Caki2 (cell line): ENCODE measurements at places on chromosomes 1 and 21.

GRCh38 chr1:54267815-54268761 is 68.1 kb downstream of the MRPL37 start:
- no peak for DNase-seq

DNA sequence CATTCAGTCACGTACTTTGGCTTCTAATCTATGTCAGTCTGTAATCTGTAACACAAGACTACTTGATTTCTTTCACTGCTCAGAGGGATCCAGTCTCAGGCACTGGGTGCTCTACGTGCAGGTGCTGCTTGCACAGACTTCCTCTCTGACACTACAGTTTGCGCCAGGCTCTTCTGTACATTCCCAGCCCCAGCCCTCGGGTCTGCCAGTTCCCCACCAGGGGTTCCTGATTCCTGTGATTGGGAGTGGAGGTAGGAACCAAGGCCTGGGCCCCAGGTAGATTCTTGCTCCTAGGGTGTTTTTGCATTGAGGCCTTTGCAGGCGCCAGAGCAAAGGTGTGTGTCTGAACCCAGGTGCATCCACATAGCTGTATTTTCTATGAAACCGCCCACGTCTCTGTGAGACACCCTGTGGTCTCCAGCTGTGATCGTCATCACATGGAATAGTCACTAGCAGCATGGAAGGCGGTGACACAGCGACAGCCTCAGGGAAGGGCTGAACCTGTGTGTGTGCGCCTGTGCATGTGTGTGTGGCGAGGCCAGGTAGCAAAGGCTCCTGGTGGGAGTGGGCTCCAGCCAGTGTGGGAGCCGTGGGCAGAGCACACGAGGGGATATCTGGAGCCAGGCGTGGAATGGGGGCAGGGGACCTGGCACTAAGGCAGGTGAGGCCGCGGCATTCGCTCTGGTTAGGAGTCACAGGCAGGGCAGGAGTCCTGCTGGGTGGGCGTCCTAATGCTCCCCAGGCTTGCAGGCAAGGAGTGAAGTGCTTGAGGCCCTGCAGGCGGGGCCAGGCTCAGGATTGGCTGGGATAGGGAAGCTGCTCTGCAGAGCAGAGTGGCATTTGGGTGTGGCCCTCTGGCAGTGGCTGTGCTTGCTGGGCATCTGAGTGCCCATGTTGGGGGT is 5.2 kb downstream of the GJC2 start:
- no peak for DNase-seq

- DNase-seq, result no peak
Observed at GRCh38 chr1:54277451-54278341, 77.7 kb downstream of the MRPL37 start.

- no peak for DNase-seq
Observed at GRCh38 chr1:229614701-229615100, 11.2 kb downstream of the TAF5L start.

DNA sequence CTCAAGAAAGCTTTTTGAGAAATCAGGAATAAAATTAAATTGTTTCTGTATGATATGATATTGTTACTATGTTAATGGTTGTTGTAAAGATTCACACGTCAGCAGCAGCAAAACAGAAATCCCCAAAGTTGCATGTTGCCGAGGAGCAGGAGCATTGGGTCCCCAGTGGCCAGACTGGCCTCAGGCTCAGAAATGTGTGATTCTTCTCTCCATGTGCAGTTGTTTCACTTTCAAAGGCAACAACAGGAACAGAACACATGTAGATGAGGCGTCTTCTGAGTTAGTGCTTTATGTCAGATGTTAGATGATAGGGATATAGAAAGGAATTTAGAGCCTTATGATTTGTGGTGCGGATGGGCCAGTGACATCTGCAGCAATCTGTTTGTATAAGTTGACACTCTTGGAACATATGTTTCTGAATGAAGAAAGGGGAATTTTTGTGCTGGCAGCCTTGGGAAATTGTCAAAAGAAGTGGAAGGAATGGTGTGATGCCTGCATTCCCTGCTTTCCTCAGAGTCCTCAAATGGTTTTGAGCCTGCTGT is 2.1 kb upstream of the TTLL7 start:
- DNase-seq, result no peak

- no peak for DNase-seq
Observed at GRCh38 chr1:166432655-166433054, 265.9 kb upstream of the FAM78B start.

DNA sequence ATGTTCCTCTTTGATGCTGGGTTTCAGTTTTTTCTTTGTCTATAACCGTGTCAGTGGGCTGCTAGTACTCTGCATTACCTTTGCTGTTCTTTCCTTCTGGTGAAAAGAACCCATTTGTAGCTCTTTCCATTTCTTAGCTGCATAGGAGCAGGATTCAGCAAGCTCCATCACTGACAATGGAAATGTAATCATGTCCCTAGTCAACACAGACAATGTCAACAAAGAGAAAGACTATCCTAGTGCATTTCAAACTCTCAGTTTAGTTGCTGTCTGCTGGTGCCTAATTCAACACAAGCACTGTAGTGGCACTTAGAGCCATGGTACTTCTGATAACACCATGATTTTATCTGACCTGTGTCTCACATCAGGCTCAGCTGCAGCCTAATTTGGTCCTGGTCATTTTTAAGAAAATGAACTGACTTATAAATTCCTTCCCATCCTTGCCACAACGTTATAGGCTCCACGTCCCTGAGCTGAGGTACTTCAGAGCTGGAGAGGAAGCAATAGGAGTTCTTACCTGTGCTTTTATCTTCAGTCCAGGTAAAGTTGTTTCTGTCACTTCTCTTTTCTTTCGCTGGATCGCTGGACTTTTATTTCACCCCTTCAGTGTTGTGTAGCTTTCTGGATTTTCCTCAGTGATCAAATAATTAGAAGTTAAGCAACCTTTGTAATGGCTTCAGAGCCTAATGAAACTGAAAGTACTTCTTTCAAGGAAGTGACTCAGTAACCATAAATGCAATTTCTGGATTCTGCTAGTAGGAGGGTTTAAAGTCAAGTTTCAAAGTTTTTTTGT is at the start of gene GBP3:
TSS of gene GBP3 (minus strand) at position 700 of the 793 bp plus-strand sequence. CDS start 2,145 bp downstream, outside the sequence.
- peak; percentile 44 for DNase-seq

- DNase-seq, result no peak
Observed at GRCh38 chr21:31683029-31683428, 23.5 kb downstream of the SOD1 start.

- DNase-seq, result peak; percentile 79
Observed at GRCh38 chr21:34992736-34993398, 56.2 kb downstream of the RUNX1 start.

GRCh38 chr21:41090981-41091380 is 77.0 kb upstream of the BACE2 start:
- no peak for DNase-seq

- DNase-seq, result no peak
Observed at GRCh38 chr1:153774026-153774595, 1.1 kb upstream of the SLC27A3 start.

GRCh38 chr1:3772715-3773571 is at the start of gene SMIM1:
Gene SMIM1 (plus strand): TSS chr1:3772749. CDS start chr1:3775374, 2,625 bp downstream.
- no peak for DNase-seq

- DNase-seq, result peak; percentile 77
Observed at GRCh38 chr1:112957133-112957812, 1.3 kb upstream of the SLC16A1 start.

DNA sequence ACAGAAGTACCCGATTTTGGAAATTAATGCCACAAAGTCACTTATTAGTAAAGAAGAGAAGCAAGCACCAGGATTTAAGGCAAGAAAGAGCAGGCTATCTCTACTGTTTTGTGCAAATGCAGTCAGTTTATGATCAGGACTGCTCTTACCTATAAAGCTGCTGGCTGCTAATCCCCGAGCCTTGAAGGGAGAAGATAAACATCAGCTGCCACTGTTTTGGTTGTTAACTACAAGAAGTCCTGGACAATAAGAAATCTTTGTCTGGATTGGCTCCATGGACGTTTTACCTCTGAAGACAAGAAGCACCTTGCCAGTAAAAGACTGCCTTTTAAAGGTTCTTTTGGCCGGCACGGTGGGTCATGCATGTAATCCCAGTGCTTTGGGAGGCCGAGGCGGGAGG is 21.4 kb downstream of the FRRS1 start:
- DNase-seq, result no peak

DNA sequence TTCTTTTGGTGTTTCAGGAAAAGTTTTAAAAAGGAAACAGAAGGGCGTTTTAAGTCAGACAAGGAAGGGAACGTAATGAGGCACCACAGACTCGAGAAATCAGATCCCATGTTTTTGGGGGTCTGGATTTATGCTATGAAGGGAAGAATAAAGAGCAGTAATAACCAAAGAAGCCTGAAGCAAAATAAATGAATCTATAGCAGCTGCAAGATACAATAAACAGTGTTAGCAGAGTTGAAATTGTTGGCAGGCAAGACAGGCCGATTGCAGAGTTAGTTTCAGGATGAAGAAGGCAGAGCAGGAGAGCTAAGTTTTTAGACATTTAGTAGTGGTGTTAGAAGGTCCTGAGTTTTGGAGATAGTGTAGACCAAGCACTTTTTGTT is 425 bp downstream of the DDR2 start:
- no peak for DNase-seq

- DNase-seq, result no peak
Observed at GRCh38 chr1:107525961-107526360, 385.1 kb downstream of the NTNG1 start.

DNA sequence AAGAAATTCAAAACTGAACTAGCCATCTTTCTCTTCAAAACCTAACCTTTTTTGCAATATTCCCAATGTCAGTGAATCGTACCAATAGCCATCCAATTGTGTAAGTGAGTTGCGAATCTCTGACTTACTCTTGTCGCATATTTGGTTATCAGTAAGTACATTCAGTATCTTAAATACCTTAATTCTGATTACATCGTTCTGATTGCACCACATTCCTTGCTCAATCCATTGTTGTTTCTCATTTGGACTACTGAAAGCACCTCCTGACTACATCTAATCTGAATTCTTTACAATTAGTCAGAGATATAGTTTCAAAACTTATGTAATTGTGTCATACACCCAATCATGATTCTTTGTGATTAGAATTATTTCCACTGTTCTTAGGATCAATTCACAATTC is 16.8 kb upstream of the BRINP3 start:
- no peak for DNase-seq

DNA sequence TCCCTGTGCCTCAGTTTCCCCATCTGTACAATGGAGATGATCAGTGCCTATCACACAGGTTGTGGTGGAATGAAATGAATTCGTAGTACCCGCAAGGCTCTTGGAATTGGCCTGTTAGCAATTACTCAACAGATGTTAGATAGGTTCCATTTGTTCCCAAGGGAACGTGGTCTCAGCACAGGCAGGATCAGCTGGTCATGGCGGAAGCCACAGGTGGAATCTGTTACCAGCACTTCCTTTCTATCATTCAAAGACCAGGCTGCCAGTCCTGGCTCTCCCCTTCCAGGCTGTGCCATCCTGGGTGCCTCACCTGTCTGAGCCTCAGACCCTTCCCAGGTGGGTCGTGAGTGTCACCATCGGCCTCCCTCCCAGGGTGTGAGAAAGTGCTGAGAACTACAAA is 61.5 kb downstream of the FBXO2 start:
- no peak for DNase-seq

- DNase-seq, result no peak
Observed at GRCh38 chr1:218536296-218536986, 191.3 kb downstream of the TGFB2 start.

DNA sequence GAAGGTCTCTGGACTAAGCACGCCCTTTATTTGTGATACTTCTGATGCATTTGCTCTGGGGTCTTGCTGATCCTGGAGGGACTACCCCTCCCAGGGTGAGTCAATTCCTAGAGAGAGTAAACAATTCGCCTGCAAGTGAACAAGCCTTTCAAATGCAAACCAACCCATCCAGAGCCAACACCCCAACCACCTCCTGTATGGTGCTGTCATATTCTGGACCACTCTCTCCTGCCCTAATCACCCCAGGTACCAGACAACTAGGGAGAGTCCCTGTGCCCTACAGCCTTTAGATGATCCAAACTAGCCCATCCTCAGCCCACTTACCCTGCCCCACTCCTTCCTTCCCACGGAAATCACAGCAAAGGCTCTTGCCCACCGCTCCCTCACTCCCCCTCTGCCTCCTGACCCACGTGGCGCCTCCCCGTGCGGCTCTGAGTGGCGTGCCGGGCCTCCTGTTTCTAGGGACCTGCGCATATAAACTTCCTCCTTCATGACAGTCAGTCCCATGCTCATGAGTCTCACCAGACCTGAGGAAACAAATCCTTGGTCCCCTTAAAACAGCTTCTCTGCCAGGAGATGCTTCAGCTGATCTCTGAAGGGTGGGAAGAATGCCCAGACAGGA is 37.2 kb downstream of the ACTA1 start:
- no peak for DNase-seq

- no peak for DNase-seq
Observed at GRCh38 chr1:21212126-21212525, 35.4 kb upstream of the EIF4G3 start.

DNA sequence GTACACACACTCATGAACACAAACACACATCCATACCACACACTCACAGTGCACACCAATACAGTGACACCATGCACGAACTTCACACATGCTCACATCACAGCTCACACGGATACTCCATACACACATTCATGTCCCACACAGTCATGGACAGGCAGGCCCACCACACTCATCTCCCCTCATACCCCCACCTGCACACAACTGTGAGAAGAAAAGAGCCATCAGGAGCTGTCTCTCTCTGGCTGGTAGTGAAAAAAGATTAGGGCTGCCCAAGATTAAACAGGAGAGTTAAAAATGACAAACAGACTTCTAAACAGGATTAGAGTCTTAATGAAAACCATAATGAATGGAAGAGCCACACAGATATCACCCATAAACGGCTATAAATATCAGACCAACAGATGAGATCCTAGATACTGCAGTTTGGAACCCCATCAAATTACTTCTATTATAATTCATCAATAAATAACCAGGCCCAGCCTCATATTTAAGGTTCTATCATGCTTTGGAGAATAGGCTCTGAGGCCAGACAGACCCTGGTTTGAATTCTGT is 122.3 kb downstream of the PLXNA2 start:
- DNase-seq, result no peak

DNA sequence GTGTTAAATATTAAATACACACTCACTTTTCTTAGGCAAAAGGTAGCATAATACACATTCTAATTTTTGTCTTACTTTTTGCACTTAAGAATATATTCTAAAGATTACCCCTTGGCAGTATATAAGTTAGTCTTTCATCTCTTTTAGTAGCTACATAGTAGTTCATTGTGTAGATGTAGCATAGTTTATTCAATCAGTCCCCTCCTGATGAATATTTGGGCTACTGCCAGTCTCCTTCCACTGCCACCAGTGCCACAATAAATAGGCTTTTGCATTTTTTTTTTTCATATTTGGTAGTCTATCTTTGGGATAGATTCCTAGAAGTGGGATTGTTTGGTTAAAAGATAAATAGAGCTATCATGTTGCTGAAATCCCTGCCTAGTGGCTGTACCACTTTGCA is 388.8 kb upstream of the RUNX1 start:
- no peak for DNase-seq

GRCh38 chr1:94798462-94798861 is 21.7 kb upstream of the SLC44A3 start:
- no peak for DNase-seq

DNA sequence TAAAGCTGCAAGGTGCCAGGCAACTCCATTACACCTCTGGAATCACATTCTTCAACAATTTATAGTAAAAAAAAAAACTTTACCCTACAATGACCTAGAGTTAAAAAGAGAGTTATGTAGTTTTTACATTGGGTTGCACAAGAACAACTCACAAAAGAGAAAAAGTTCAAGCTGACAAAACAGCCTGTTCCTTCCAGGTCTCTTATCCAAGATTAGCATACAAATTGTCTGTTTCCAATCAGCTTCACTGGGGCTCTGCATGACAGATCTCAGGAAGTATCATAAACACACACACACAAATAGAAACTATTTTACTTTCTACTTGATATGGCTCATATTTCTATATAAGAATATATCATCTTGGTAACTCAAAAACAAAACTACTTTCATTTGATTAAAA is 154.6 kb downstream of the PCNX2 start:
- no peak for DNase-seq
